ENCODE measurements at places on chromosomes 4 and X. TPM values are rescaled to one million over a fixed set of nuclear protein-coding genes. Genes with fewer than 3 reads are reported as not detected.
A peak's percentile ranks its signal among the peaks of the same experiment; 100 is the strongest.

The SHISA3 gene
- not detected for total RNA-seq

The SLC49A3 gene
- not detected for total RNA-seq

The GPC3 gene
- total RNA-seq, result 0.37 TPM

The PDZD4 gene
- 0.29 TPM for total RNA-seq

The ITIH6 gene
- not detected for total RNA-seq

GRCh38 chrX:131633285-131633917, 89.5 kb downstream of the OR13H1 start:
- peak; percentile 79 for DNase-seq

DNA sequence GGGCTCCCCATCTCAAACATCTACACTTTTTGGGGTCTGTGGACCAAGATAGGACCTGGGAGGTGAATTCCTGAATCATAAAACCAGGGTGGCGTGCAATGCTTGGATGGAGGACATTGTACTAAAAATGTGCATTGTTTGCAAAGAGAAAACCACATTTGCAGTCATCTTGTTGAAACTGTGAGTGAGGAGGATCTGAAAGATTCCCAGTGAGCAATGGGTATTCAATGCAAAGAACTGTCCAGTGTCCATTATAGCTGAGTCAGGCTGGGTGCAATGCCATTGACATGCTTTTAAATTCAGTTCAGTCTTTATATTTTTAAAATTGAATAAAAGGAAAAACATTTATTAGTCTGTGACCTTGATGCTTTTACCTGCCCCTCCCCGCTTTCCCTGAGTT, 215.7 kb downstream of the STK32B start:
- no peak for DNase-seq

DNA sequence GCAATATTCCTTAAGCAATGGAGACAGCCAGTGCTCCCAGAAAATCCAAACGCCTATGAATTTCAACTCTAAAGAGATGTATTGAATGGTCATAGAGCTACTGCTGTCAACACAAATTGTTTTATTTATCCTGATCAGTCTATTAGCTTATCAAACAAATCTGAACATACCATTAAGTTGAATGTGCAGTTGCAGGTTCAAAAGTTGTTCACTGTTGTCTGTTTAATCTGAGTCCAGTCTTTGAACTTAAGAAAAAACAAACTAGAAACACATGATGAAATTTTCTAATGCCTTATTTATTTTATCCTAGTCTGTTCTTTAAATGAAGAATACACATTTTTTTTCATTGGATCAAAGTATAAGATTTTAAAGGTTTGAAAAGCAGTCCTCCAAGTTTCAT, 73.2 kb downstream of the PKD2 start:
- DNase-seq, result no peak

DNA sequence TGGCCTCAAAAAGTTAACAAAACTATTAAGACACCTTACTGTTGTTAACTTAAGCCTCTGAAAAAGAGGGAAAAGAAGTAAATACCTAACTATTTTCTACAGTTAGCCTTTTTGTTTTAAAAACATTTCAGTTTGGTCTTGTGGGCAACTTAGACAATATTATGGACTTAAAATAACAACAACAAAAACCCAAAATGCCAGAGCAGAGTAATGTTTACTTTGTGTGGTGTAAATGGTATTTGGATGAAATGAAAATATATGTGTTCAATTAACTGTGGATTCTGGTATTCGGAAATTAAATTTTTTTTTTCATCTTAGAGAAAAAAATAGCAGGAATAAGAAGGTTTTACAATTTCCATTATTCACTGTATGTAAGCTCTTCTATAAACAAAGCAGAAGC, 79.6 kb upstream of the NPNT start:
- no peak for DNase-seq

- DNase-seq, result no peak
These were observed 11.9 kb upstream of the TIGD2 start for GRCh38 chr4:89099471-89099870.

DNA sequence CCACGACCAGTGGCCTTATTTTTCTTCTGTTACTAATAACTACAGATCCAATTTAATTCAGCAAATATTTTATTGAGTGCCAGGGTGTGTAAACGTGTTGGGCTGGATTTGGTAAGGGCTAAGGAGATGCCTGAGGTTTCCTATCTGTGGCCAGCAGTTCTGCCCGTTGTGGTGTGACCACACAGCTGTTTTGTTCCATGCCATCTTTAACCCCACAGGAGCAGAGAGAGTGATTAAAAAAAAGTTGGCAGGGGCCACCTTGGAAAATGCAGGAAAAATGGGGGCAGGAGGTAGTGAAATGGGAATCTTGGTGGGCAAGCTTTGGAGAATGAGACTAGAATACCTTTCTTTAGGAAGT, 1.1 kb downstream of the PLAC8 start:
- DNase-seq, result no peak

DNA sequence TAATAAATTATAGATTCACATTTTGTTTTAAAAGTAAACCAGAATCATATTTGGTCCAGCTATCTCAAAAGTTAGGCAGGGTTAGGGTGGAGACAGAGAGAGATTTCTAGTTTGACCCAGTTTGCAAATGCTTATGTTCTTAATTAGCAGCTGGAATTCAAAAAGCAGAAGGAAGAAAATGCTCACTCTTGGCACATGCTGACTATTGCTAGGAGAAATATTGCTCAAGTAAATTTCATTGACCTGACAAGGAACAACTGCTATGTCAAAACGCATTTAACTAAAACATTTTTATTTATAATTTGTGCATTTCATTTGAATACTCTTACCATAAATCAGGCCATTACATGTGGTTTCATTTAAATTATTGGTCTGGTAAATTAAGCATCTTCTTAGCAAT, 131.8 kb downstream of the GLRA3 start:
- no peak for DNase-seq

GRCh38 chrX:67546496-67547423, 2.9 kb downstream of the AR start:
- DNase-seq, result no peak

DNA sequence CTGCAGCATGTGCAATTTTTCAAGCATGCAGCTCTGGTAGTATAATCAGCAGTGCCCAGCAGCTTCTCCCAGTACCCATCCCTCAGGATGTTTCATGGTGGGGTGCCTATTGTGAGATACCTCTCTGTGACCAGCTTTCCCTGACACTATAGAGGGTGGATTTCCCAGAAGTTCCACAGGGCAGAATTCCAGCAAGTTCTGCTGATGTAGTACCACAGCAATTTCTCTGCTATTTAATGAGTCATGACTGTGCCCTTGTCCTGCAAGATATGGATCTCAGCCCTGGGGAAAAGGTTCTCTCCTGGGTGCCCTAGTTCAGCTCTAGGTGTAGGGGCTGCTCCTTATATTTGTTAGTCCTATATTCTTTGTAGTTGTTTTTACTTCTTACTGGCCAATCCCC, 174.8 kb downstream of the ENOX2 start:
- peak; percentile 27 for DNase-seq

DNA sequence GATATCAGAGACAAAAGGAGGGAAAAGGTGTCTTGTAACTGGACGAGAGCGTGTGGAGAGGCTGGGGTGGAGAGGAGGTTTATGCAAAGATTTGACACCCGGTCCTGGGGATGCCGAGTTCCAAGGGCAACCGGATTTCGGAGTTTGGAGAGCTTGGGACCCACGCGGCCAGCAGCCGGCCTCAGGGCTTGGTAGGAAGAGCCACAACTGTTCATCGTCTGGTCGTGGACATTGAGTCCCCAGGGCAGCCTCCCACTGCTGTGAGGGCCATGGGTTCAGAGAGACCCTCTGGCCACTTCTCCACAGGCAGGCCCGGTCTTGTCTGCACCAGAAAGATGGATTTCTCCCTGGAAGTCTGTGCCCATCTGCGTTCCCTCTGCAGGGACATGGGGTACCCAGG, 46.8 kb downstream of the SHOX start:
- no peak for DNase-seq

Measured in MCF 10A (cell line).